Chondrocyte (in vitro differentiated cells): ENCODE measurements at places on chromosomes 11 and 22.
A peak's percentile ranks its signal among the peaks of the same experiment; 100 is the strongest.

DNA sequence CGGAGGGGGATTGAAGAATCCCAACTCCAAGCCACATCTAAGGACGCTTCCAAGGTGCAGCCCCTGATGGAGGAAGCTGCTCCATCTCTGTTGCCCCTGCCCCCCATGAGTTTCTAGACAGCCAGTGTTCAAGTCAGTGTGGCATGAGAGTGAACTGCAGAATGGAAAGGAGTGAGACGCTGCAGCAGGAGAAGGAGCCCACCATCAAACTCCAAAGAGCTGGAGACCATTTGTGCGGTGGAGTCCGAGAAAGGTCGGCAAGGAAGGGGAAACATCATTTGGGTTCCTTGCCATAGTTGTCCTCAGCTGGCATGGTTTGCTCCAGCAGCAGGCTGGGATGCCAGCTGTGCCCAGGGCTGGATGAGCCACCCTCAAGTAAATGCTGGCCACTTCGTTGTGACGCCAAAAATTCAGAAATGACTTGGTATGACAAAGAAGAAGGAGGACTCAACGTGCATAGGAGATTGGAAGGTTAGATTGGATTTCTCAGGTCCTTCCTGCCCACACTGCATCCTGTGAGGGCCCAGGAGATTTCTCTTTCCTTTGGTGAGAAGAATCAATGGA, 16.4 kb downstream of the APOL2 start:
- peaks cover 7% of the 10 kb centered on the region for H3K36me3 ChIP-seq
- H3K27ac ChIP-seq: no peak overlapping the region
- DNase-seq: no peak
- H3K4me1 ChIP-seq: peaks cover 8% of the 10 kb centered on the region
- H3K27me3 ChIP-seq: peaks cover 8% of the 10 kb centered on the region
- H3K4me3 ChIP-seq: no peak overlapping the region

GRCh38 chr11:110453684-110454354, 24.1 kb downstream of the FDX1 start:
- H3K4me1 ChIP-seq: peaks cover 15% of the 10 kb centered on the region
- H3K27ac ChIP-seq: no peak overlapping the region
- H3K4me3 ChIP-seq: no peak overlapping the region

GRCh38 chr11:13480198-13480597, 15.6 kb downstream of the PTH start:
- DNase-seq: no peak
- no peaks in the 10 kb centered on the region for H3K4me1 ChIP-seq
- no peak overlapping the region for H3K27ac ChIP-seq
- peaks cover 9% of the 10 kb centered on the region for H3K36me3 ChIP-seq
- H3K27me3 ChIP-seq: peaks cover 39% of the 10 kb centered on the region

- no peaks in the 10 kb centered on the region for H3K36me3 ChIP-seq
- DNase-seq: no peak
- H3K27ac ChIP-seq: no peak overlapping the region
- H3K27me3 ChIP-seq: no peaks in the 10 kb centered on the region
Observed at GRCh38 chr11:130548491-130548833, 100.0 kb downstream of the ADAMTS15 start.

GRCh38 chr22:39148026-39148726, 4.3 kb downstream of the CBX7 start:
- H3K4me1 ChIP-seq: peaks cover 14% of the 10 kb centered on the region
- H3K4me3 ChIP-seq: no peak overlapping the region
- H3K36me3 ChIP-seq: no peaks in the 10 kb centered on the region
- DNase-seq: no peak

- no peak for DNase-seq
- no peaks in the 10 kb centered on the region for H3K36me3 ChIP-seq
- peaks cover 15% of the 10 kb centered on the region for H3K27me3 ChIP-seq
- no peak overlapping the region for H3K4me3 ChIP-seq
- no peaks in the 10 kb centered on the region for H3K4me1 ChIP-seq
Observed at GRCh38 chr11:44879432-44879831, 71.3 kb downstream of the TP53I11 start.

DNA sequence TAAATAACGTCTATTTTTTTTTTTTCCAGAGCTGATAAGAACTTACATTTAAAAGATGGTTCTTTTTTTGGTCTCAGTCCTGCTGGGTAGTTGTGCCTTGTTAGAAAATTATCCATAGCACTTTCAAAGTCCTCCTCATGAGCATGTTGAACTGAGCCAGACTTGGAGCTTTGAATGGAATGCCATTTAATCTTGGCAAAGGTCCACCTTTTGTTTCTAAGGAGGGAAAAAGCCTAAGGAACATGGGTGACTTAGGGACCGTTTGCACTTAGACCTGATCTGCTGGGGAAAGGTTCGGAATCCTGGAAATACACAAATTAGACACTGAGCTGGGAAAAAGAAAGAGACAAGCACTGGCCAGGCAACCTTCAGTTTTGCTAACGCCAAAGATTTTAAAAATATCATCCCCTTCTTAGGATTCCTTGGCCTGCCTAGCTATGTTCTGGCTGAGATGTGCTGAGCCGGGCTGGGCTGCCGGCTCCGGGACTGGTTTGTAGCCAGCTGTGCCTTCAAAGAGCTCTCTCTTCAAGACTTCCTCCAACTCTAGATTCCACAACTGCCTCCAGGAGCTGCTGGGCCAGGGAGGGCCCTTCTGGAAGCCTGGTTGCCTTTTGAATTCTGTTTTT, 67.4 kb downstream of the ENDOD1 start:
- H3K36me3 ChIP-seq: no peaks in the 10 kb centered on the region
- peaks cover 35% of the 10 kb centered on the region for H3K4me1 ChIP-seq
- no peaks in the 10 kb centered on the region for H3K27me3 ChIP-seq
- no peak for DNase-seq
- H3K27ac ChIP-seq: peak overlapping the region; percentile 82

GRCh38 chr11:119721129-119722120, 7.6 kb downstream of the NECTIN1 start:
- peaks cover 6% of the 10 kb centered on the region for H3K4me1 ChIP-seq
- H3K27me3 ChIP-seq: no peaks in the 10 kb centered on the region
- H3K4me3 ChIP-seq: no peak overlapping the region

DNA sequence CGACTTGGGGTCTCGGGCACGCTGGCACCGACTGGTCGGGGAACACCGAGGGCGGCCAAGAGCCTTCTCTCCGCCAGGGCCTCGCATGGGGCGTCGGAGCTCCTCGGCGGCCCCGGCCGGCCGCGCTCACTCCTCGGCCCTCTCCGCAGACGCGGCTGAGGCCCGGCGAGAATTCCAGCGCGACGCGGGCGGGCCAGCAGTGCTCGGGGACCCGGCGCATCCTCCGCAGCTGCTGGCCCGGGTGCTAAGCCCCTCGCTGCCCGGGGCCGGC, 5.6 kb downstream of the TBX1 start:
- H3K36me3 ChIP-seq: no peaks in the 10 kb centered on the region
- H3K4me1 ChIP-seq: peaks cover 3% of the 10 kb centered on the region
- H3K27ac ChIP-seq: no peak overlapping the region
- no peak for DNase-seq

GRCh38 chr11:132206993-132207392, 836.6 kb downstream of the NTM start:
- no peak overlapping the region for H3K27ac ChIP-seq
- H3K4me3 ChIP-seq: no peak overlapping the region
- no peak for DNase-seq
- no peaks in the 10 kb centered on the region for H3K36me3 ChIP-seq

GRCh38 chr11:68763181-68763721, 11.9 kb upstream of the TESMIN start:
- no peaks in the 10 kb centered on the region for H3K27me3 ChIP-seq
- H3K4me1 ChIP-seq: peaks cover 12% of the 10 kb centered on the region
- H3K36me3 ChIP-seq: peaks cover 43% of the 10 kb centered on the region
- no peak overlapping the region for H3K27ac ChIP-seq

DNA sequence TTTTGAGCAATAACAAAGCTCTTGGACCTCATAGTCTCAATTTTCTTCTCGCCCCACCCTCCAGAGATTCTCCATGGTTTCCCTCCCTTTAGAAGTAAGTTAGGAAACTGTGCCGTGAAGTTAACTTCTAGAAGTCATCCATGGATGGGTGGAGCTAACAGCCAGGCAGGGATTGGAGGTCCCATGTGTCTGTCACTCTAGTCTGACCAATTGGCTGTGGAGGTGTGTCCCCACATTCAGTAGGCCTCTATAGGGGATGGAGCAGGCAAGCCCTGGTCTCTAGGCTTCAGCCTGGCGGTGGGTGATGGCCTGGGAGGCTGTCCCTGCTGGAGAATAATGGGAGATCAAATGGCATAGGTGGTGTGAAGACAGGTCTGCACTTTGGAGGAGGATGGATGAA, 50.7 kb downstream of the TP53I11 start:
- H3K27ac ChIP-seq: no peak overlapping the region
- DNase-seq: no peak
- no peaks in the 10 kb centered on the region for H3K4me1 ChIP-seq
- no peak overlapping the region for H3K4me3 ChIP-seq

- no peak overlapping the region for H3K4me3 ChIP-seq
- H3K27me3 ChIP-seq: no peaks in the 10 kb centered on the region
- H3K27ac ChIP-seq: no peak overlapping the region
- no peak for DNase-seq
Observed at GRCh38 chr11:33001281-33001680, 14.4 kb upstream of the DEPDC7 start.

DNA sequence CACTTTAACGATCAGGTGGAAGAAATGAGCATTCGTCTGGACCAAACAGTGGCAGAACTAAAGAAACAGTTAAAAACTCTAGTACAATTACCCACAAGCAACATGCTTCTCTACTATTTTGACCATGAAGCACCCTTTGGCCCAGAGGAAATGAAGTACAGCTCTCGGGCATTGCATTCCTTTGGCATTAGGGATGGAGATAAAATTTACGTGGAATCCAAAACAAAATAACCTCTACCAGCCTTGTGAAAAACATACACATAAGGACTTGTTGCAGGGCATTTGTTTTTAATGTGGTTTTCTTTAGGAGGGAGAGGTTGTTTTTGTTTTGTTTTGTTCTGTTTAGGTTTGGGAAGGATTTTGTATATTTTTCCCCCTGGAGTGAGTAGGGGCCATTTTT, 14.2 kb upstream of the TECTA start:
- peaks cover 11% of the 10 kb centered on the region for H3K4me1 ChIP-seq
- H3K27ac ChIP-seq: peak overlapping the region; percentile 3
- DNase-seq: no peak
- no peak overlapping the region for H3K4me3 ChIP-seq
- peaks cover 16% of the 10 kb centered on the region for H3K36me3 ChIP-seq

DNA sequence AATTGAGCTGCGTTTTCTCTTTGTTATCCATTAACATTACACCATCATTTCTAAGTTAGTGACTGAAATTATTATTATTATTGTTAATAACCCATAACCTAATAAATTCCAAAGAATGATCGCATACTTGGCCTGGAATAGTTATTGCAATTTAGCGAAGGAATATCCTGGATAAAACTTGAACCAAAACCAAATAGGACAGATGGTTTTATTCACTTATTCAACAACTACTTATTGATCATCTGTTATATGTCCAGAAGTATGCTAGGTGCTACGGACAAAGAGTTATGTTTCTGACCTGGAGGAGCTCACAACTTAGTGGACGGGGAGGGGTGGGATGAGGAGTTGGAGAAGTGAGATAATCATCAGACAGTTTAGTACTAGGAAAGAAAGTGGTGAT, 44.8 kb upstream of the ARHGAP20 start:
- no peak overlapping the region for H3K27ac ChIP-seq
- peaks cover 7% of the 10 kb centered on the region for H3K36me3 ChIP-seq
- H3K4me1 ChIP-seq: peaks cover 22% of the 10 kb centered on the region
- H3K4me3 ChIP-seq: no peak overlapping the region
- no peak for DNase-seq
- H3K27me3 ChIP-seq: no peaks in the 10 kb centered on the region

GRCh38 chr11:809287-810039, at the start of gene RPLP2:
Gene RPLP2, plus strand, starts transcription at chr11:809967. Its CDS starts 268 bp downstream, at chr11:810235.
- H3K36me3 ChIP-seq: peaks cover 16% of the 10 kb centered on the region
- peak within 1 kb of the TSS; percentile 98 for H3K27ac ChIP-seq
- H3K4me1 ChIP-seq: peaks cover 39% of the 10 kb centered on the region
- DNase-seq: no peak

DNA sequence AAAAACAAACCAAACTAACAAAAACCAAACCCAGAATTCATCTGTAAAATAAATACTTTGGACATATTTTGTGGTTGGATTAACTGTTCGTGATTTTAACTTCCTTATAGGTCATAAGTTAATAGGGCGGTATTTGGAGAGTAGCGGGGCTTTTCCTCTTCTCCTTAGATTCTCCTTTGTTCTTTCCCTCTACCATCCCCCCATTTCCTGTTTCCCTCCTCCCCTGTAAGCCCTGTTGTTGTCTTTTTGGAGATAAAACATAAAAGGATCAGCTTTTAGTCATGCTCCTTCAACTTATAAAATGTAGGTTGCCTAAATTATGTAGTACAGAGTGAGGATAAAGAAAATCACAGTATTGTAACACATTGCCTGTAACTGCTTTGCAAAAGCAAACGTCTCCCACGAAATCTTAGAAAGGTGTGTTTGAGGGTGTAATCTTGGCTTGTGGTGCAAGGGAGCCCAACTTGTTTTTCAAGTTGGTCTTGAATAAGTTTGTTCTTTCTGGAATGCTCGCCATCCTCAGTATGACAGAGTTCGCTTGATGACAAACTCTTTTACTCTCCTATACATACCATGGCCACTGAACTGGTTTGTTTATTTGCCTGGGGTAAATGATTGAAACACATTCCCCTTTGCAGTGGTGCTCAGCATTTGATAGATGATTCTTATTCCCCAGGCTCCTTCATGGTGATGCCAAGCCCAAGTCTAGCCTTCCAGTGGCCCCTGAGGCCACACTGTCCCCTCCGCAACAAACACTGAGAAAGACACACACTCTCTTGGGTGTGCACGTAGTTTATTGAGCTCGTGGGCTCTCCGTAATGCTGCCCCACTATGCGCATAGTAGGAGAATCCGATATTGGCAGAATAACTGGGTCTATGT, 49.4 kb downstream of the TEAD1 start:
- no peaks in the 10 kb centered on the region for H3K27me3 ChIP-seq
- no peak for DNase-seq
- peaks cover 85% of the 10 kb centered on the region for H3K4me1 ChIP-seq
- peak overlapping the region; percentile 86 for H3K27ac ChIP-seq

DNA sequence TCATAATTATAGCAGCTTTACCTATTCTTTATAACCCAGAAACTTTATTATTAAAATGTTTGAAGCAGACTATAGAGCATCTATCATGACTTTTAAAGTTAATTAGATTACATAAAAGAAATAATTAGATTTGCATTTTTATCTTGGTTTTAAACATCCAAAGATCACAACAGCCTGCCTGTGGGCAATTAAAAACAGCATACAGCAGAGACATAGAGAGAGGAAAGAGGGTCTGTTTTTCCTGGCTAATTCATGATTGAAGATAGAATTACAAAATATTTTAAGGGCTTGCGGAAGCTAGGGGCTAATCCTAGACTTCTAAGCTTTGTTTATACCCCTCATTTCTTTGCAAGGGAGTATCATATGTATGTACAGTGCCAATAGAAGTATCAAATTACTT, 178.1 kb downstream of the SOX6 start:
- H3K27me3 ChIP-seq: no peaks in the 10 kb centered on the region
- H3K36me3 ChIP-seq: no peaks in the 10 kb centered on the region
- no peak overlapping the region for H3K27ac ChIP-seq
- no peak overlapping the region for H3K4me3 ChIP-seq
